ENCODE measurements at places on chromosomes 4 and X. TPM values are rescaled to one million over a fixed set of nuclear protein-coding genes. Genes with fewer than 3 reads are reported as not detected.
A peak's percentile ranks its signal among the peaks of the same experiment; 100 is the strongest.

GRCh38 chrX:100748108-100748507 lies 16.2 kb upstream of the SYTL4 start:
- DNase-seq, result no peak

DNA sequence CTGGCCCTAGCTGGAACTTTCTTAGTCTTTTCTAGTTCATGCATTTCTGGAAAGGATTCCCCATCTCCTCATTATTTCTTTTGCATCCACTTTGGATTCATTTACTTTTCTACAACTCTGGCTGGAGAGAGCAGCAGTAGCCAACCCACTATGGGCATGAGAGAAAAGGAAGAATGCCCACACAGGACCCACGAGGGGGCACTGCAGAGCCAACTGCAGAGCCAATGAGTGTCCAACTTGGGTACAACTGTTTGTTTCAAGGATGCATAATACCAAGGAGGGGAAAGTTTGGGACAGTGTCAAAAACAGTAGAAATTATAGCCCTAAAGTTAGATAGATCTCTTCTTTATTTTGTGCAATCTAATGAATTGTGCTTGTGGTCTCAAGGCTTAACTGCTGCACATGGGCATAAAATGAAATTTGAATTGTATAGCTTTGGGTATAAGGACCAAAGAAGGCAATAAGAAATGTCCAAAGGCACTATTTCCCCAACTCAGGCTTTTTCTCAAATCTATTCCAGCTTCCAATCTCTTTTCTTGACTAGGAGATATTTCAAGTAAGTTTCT lies 230.6 kb downstream of the NSUN7 start:
- no peak for DNase-seq

DNA sequence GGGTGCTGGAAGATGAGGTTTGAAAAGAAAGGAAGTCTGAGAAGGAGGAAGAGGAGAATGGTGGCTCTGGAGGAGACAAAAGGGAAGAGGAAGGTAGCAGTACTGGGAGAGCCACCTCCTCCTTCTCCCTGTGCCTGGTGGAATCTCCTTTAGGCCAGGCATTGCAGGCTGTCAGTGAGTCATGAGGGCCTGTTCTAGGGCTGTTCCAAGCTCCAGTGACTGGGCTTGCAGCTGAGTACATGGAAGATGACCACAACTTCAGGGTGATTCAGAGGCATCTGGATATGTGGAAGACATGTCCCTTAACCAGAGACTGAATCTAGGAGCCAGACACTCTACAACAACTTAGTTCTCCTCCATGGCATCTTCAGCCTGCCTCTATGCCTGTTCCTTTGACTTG lies 107.8 kb downstream of the EFNB1 start:
- peak; percentile 46 for DNase-seq

LRAT gene
- 0.60 TPM for polyA plus RNA-seq

Data from sigmoid colon (tissue), 7 donors.